ENCODE measurements at places on chromosomes 11 and 22.

GRCh38 chr22:41446057-41446501, 522 bp downstream of the TOB2 start:
- DNase-seq, result peak; percentile 34

GRCh38 chr22:17085277-17086181, 729 bp downstream of the IL17RA start:
- DNase-seq, result no peak

DNA sequence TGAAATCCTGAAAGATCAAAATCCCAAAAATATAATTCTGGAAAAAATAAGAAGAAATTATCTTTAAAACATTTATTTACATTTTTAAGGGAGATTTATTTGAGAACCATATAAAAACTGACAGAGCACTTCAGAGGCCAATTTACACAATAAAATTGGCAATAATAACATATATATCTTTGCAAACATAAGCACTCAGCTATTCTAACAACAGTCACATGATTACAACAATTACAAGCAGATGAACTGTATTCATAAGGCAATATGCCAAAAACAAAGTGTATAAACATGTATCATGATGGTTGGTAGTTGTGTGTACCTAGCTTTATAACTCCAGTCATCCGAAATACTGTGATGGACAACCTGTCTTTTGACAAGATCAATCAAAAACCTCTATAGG, 17.7 kb upstream of the RASSF10 start:
- no peak for DNase-seq

- DNase-seq, result no peak
Measured at GRCh38 chr11:85299258-85299942, 327.7 kb downstream of the DLG2 start.

DNA sequence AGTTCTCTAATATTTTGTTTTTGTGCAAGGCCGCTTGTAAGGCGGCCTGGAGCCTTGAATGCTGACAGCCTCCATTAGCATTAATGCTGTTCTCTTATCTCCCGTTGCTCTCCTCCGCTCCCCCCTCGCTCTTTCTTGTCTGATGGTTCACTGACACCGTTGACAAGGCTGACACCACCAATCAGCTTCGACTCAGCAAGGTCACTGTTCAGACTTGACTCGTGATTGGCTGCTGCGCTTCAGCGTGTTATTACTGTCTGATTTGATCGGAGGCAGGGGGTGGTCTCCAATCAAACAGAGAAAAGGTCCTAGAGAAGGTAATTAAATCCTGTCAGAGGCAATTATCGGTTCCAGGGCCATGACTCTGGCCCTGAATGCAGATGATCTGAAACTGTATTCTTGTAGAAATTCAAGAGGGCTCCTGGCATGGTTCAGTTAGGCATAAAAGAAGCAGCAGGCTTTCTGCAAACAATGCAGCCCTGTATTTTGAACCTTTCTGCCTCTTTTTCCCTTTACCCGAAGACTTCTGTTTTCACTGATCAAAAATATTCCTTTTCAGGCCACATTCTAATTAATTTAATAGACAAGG, 49.3 kb upstream of the MPPED2 start:
- peak; percentile 91 for DNase-seq

Data from putamen (tissue), 1 donor.